ENCODE measurements at places on chromosomes 5 and 9.
A peak's percentile ranks its signal among the peaks of the same experiment; 100 is the strongest.

DNA sequence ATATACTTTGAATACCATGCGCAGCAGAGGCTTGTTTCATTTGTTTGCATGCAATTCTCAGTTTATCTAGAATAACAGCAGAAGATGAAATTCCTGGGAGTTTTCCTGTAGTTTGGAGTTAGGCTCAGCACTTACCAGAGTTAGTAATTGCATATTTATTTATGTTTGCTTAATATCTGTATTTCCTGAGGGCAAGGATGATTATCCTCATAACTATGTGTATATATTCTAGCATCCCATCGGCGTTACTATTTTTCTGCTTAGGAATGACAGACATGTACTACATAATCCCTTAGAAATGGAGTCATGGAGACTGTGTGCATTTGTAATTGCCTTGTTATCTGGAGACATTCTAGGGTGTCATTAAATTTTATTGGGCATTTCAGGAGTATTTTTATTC lies 1184.8 kb downstream of the DTWD2 start:
- no peak for DNase-seq

DNA sequence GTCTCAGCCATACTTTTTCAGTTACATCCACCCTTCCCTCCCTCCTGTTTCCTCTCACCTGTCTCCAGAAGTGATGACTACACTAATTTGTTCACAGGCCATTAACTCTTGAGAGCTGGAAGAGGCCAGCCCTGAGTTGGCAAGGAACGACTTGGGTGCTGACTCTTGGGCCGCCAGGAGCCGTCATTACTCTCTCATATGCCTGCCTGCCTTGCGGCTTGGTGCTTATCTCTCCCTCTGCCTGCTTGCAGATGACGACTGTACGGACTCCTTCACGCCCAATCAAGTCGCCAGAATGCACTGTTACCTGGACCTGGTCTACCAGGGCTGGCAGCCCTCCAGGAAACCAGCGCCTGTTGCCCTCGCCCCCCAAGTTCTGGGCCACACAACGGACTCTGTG lies 66.1 kb downstream of the PAPPA start:
- peak; percentile 92 for DNase-seq

- DNase-seq, result no peak
Observed at GRCh38 chr5:180169248-180170105, 39.5 kb downstream of the RASGEF1C start.

GRCh38 chr5:17802256-17802655 lies 168.0 kb downstream of the TAF11L14 start:
- no peak for DNase-seq

DNA sequence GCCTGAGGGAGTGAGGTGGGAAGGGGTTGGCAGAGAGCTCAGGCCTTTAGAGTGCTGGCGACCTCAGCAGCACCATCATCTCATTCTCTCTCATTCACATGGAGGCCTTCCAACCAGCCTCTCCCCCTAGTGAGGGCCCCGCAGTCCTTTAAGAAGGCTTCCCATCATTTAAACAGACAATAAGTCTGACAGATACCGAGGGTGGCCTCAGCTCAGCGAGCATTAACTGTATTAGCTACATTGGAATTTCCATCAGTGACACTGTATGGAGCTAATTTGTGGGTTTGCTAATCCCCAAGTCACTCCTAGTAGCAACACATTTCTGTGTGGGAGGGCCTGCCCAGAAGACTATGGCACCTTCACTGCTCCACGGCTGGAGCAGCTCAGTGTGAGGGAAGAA lies 75.8 kb downstream of the INSYN2B start:
- no peak for DNase-seq

DNA sequence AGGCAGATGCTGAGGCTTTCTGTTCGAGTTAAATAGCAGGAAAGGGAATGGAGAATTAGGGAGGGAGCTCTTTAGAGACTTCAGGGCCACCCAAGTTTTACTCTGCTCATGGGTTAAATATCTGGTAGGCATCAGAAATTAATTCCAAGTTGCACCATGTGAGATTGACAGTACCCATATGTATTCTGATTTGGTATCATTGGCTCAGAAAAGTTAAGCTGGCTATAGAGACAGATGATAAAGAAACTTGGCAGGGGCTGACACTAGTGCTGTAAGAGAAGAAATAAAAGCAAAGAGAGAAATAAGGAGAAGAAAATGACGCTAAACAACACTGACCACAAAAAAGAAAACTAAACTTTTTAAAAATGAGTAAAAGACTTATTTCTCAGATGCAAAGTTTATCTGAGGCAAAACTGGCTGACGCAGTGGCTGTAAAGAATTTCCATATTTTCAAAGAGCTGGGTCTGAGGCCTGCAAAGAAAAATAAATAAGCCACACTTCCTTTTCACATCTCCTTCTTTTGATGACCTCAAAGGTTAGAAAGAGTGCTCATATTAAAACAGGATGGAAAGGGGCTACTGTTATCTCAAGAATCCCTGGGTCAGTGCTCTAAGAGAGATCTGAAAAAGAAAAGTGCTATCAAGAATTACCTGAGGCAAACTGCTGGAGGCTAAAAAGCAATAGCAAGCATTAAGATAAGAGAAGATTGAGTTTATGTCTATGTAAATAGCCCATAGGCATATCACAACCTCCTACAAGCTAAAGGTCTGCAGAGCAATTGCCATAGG lies 399.0 kb upstream of the MEF2C start:
- no peak for DNase-seq

GRCh38 chr5:40240671-40241070 lies 439.0 kb upstream of the PTGER4 start:
- no peak for DNase-seq

- no peak for DNase-seq
Observed at GRCh38 chr5:157463081-157463480, 3.1 kb downstream of the NIPAL4 start.

GRCh38 chr5:126680191-126680817 lies 79.6 kb downstream of the PHAX start:
- no peak for DNase-seq

GRCh38 chr9:129783516-129784361 lies 19.2 kb upstream of the TOR1B start:
- DNase-seq, result peak; percentile 48

DNA sequence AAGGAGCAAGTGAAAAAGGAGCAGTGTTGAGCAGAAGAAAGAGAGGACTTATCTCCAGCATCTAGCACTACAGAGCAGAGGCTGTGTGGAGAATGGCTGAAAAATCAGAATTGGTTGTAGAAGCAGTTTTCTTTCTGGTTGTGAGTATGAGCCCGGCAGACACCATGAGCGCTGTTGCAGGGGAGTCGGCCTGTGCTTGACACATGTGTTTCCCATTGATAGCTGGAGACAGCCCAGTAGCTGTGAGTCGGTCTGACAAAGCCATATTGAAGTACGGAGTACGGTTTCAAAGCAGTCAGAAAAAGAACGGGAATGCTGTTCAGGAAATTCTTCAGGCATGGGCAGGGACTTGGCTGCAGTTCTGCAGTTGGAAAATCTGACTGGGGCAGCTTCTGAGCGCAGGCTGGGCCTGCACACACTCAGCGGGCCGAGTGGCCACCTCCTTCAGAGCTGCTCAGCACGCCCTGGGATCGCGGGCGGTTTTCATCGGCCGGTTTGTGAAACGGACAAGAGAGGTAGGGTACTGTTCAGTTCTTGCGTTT lies at the start of gene SGCD:
Gene SGCD, plus strand, starts transcription at position 447 of the 542 bp plus-strand sequence.
- DNase-seq, result no peak

- DNase-seq, result no peak
Observed at GRCh38 chr9:71479621-71480020, 288.7 kb downstream of the CEMIP2 start.

DNA sequence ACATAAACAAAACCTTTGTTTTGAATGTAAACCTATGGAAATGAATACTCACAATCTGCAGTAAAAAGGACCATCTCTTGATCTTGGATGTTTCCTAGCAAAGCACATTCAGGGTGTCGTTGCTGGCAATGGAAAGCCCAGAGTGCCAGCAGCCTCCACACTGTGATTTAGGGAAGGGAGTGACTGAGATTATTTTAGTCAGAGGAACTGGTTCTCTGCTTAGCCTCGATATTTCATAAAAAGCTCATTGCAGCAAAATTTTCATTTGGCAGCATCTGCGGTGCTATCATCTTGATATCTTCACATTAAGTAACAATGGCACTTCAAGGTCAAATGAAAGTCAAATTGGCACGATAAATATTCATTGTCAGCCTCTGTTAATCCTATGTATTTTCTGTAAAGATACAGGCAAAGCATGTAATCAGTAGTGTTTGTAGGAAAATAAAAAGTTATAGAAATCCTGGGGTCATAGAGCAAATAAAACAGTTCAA lies 116.0 kb downstream of the MACIR start:
- no peak for DNase-seq

DNA sequence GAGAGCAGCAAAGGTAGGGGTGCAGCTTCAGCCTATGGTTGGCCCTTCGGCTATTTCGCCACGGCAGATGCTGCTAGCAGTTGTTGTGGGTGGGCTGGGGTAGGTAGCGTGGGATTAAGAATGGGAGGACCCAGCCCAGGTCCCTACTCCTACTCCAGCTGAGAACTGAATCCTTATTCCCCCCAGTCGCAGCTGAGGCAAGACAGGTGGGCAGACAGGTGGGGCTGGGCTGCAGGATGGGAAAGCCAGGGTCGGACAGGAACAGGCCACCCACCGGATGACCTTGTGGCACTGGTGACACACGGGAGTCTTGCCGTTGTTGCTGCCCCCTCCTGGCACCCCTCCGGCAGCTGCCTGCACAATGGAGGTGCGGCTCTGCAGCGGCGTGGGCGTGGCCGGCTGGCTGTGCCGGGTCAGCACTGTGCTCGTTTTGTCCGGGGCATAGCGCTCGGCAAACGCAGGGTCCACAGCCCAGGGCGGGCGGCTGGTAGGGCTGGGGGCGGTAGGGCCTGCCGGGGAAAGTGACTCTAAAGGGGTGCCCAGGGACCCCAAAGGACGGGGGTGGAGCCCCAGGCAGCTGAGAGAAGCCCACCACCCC lies 8.2 kb downstream of the PDLIM7 start:
- no peak for DNase-seq

DNA sequence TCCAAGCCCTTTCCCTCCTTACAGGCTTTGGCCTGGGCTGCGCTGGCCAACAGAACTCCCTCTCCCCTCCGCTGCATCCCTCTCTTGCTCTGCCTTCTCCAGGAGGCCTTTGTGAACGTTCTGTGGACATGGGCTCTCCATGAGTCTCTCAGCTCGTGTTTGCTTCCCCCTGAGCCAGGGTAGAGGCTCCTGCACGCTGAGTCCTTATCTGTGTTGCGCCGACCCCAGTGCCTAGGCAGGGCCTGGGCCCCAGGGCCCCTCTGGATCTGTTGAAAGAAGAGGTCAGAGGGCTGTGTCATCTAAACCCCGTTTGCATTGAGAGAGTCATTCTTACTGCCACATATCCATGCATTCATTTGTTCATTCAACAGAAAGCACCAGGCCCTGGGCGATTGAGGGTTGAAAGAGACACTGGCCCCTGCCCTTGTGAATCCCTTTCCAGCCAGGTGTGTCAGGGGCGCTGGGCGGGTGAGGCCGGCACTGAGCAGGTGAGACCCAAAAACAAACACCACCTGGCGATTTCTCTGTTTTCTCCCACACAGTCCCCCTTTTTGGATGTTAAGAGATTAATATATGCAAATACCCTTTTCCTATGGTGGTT lies 111.2 kb upstream of the IER5L start:
- no peak for DNase-seq

GRCh38 chr5:75663579-75664284 lies 52.5 kb downstream of the ANKDD1B start:
- DNase-seq, result no peak

- DNase-seq, result no peak
Observed at GRCh38 chr5:59038798-59039295, 456.0 kb downstream of the RAB3C start.

GRCh38 chr9:136532799-136533774 lies 12.8 kb downstream of the NOTCH1 start:
- no peak for DNase-seq

- DNase-seq, result no peak
Observed at GRCh38 chr9:124790801-124791505, 14.0 kb downstream of the OLFML2A start.

- DNase-seq, result no peak
Observed at GRCh38 chr5:134275822-134276221, 49.9 kb upstream of the PPP2CA start.

GRCh38 chr5:171450423-171451331 lies 31.2 kb downstream of the FGF18 start:
- DNase-seq, result no peak

- no peak for DNase-seq
Observed at GRCh38 chr5:178431063-178431781, 159.0 kb downstream of the COL23A1 start.

DNA sequence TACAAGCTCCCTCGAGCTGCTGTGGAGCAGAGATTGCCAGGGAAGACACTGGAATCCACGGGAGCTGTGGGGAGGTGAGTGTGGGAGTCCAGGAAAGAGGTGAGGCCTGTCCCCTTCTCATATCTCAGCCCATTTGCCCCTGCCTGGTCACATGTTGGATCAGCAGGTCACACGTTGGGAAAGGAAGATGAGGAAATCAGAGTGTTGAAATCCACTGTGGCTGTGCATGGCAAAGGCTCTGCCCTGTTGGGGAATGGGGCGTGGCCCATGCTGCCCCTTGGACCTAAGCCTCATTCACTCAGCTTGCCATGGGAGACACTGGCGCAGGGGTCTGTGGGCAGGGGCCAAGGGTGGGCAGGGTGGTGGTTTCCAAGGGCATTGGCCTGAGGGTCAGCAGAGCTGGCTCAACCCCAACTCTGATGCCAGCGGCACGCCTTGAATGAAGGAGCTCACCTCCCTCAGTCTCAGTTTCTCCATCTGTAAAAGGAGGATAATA lies 85.4 kb upstream of the CPEB4 start:
- no peak for DNase-seq

DNA sequence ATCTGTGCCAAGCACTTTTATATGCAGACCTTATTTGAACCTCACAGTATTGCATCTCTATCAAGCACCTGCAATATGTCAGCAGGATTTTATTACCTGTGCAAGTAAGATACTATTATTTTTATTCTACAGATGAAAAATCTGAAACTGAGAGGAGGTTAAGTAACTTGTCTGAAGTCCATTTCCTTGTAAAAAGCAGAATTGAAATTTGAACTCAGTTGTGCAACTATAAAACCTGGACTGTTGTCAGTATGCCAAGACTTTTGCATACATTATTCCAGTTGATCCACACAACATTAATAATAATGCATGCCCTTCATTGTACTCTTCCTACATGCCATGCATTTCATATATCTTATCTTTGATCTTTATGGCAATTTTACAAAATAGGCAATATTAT lies 82.2 kb upstream of the BRINP1 start:
- no peak for DNase-seq
